ENCODE measurements at places on chromosomes 1 and 21.

DNA sequence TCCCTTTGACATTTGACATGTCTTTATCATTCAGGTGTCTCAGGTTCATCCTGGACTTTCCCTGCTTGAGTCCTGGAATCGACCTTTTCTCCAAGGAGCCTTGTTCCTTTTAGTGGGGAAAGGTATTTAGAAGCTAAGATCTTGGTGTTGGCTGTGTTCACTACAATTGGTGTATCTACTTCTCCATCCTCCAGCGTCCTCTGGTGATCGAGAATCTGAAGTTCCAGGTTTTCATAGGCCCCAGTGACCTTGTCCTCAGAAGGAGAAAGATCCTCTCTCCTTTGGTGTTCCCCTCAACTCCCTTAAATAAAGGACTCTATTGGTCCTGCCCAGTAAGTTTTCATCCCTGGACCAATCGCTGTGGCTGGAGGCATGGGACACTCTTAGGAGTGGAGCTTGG is 22.1 kb downstream of the MROH7 start:
- no peak for DNase-seq

- no peak for DNase-seq
Measured at GRCh38 chr1:155453141-155453540, 109.5 kb downstream of the ASH1L start.

DNA sequence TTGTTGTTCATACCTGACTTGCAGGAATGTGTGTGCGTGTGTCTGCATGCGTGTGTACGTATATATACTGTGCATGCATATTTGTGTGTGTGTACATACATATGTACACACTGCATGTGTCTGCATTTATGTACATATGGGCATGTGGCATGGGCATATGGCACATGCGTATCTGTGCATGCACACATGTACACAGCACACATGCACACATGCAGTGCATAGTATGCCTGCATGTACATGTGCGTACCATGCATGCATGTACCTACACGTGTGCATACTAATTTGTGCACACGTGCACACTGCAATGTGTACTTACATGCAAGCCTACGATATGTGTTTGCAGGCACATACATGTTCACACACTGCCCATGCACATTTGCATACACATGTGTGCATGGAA is 43.9 kb downstream of the GALNT2 start:
- no peak for DNase-seq

DNA sequence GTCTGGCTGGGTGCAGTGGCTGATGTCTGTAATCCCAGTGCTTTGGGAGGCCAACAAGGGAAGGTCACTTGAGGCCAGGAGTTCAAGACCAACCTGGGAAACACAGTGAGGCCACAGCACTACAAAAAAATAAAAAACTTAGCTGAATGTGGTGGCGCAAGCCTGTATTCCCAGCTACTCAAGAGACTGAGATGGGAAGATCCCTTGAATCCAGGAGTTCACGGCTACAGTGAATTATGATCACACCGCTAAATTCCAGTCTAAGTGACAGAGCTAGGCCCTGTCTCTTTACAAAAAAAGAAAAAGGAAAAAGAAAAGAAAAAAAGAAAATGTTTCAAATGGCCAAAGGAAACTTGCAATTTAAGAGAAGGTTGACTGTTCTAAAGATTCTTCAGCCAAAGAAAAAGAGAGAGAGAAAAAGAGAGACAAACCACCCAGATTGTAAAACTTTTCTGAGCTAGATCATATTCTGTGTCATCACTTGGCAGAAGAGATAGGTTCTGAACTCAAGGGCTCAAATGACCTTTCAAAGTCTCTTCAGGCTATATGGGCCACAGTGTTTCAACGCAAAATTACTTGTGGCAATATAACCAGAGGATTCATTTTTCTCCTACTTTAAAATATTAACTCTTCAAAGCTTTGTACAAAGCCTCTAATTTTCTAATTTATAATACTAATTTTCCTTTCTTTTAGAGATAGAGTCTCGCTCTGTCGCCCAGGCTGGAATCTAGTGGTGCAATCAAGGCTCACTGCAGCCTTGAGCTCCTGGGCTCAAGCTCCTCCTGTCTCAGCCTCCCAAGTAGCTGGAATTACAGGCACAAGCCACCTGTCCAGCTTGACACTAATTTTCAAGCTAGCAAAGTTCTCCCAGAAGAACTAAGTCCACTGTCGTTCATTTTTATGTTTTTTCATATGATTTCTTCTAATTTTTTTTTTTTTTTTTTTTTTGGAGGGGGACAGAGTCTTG is 20.5 kb downstream of the ARID4B start:
- no peak for DNase-seq

DNA sequence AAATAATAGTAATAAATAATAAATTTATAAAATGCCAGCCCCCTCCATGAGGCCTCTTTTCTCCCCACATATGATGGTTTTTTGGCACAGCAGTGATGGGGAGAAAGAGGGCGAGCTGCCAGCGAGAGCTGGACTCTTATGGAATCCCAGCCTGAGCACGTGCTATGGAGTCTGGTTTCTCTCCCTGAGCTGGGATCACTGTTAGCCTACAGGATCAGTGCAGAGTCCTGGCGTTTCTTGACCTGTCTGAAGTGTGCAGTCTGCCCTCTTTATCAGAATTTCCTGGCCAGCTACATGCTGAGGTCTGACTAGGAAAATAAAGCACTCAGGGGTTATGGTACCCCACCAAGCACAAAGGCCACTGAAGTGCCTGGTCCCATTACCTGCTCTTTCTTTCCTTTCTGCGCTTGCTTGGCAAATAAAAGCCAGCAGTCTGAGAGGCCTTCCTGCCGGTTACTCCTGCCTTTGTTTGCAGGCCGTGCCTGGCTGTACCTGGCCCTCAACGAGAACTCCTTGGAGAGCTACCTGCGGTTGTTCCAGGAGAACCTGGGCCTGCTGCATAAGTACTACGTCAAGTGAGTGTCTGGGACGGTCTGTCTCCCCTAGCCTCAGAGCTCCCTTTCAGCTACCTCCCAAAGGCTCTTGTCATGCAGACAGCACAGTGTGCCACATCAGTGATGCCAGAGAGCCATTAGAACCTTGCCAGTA is 18.5 kb upstream of the SLC25A34 start:
- no peak for DNase-seq
